Activated CD8-positive, alpha-beta T cell treated with anti-CD3 and anti-CD28 coated beads, Interleukin-2, amount 10 ng/mL, durations not matched to agents 7 days and 5 days (primary cell): ENCODE measurements at places on chromosomes 6 and 20. TPM values are rescaled to one million over a fixed set of nuclear protein-coding genes. Genes with fewer than 3 reads are reported as not detected.

The PFDN6 gene
- total RNA-seq, result 78.4 TPM

The SLC52A3 gene
- not detected for total RNA-seq

The PROKR2 gene
- total RNA-seq, result not detected

The CMTR1 gene
- 74.2 TPM for total RNA-seq

The HINT3 gene
- 9.1 TPM for total RNA-seq

The SLC17A1 gene
- total RNA-seq, result not detected

DNA sequence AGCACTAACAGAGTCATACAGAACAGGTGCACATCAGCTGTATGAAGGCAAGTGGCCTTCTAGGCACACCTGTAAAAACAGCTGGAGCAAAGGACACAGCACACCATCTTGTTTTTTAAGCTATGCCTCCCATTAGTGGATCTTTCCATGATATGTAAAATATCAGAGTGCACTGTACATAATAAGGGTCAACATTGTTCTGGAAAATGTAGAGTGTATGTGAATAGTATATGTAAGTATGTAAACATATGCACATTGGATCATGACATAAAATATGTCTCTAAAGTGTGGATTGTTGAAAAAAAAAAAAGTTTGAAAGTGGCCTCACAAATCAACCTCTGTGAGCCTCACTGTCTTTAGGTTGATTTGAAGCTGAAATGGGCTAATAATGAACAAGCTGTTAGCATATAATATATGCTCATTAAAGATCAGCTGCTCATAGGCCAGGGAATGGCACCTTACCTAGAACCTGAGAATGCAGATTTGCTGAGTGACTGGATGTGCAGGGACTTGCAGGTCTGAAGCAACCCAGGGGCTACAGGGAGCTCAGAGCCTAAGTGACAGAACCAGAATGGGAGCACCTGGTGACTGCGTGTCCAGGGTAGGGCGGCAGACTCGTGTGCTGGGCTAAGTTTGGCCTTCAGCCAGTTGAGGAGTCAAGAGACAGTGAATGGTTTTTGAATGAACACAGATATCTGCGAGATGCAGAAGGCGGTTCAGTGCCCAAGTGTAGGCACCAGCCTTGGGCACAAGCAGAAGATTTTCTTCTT is 198.6 kb downstream of the TMEM242 start:
- no peak overlapping the region for H3K4me3 ChIP-seq
- H3K36me3 ChIP-seq, result no peaks in the 10 kb centered on the region
- DNase-seq, result no peak
- H3K27me3 ChIP-seq, result no peaks in the 10 kb centered on the region

- no peak overlapping the region for H3K27ac ChIP-seq
- H3K27me3 ChIP-seq, result no peaks in the 10 kb centered on the region
- no peak overlapping the region for H3K4me3 ChIP-seq
- no peaks in the 10 kb centered on the region for H3K4me1 ChIP-seq
Measured at GRCh38 chr20:40317156-40317790, 371.8 kb downstream of the MAFB start.

- peaks cover 53% of the 10 kb centered on the region for H3K27me3 ChIP-seq
- H3K4me3 ChIP-seq, result peak within 1 kb of the TSS; percentile 63
- DNase-seq, result no peak
- no peak within 1 kb of the TSS for H3K27ac ChIP-seq
- no peaks in the 10 kb centered on the region for H3K36me3 ChIP-seq
- peaks cover 6% of the 10 kb centered on the region for H3K4me1 ChIP-seq
Measured at GRCh38 chr20:52972190-52972937, at the start of gene TSHZ2. Gene TSHZ2, plus strand, starts transcription at chr20:52972358. Its CDS starts 936 bp downstream, at chr20:52973294.

- no peaks in the 10 kb centered on the region for H3K36me3 ChIP-seq
- no peak for DNase-seq
- no peak overlapping the region for H3K4me3 ChIP-seq
- no peaks in the 10 kb centered on the region for H3K27me3 ChIP-seq
Measured at GRCh38 chr6:35972471-35973367, 51.7 kb downstream of the SLC26A8 start.
